ENCODE measurements at places on chromosomes 16 and 17.

GRCh38 chr17:32671896-32672295 lies 185.1 kb downstream of the CDK5R1 start:
- DNase-seq, result no peak

DNA sequence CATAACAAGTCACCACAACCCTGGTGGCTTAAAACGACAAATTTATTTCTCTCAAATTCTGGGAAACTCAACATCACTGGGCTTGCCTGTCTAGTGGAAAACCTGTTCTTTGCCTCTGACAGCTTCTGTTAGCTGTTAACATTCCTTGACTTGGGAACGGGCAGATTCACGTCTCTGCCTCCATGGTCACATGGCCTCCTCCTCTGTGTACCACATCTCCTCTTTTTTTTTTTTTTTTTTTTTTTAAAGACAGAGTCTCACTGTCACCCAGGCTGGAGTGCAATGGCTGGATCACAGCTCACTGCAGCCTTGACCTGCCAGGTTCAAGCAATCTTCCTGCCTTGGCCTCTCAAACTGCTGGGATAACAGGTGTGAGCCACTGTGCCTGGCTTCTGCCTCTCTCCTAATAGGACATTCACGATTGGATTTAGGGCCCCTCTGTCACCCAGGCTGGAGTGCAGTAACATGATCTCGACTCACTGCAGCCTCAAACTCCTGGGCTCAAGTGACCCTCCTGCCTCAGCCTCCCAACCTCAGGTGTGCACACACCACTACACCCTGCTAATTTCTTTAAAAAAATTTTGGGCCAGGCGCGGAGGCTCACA lies 11.7 kb upstream of the LLGL1 start:
- no peak for DNase-seq

- no peak for DNase-seq
These were observed 4.1 kb upstream of the ZNF19 start for GRCh38 chr16:71493213-71493612.

DNA sequence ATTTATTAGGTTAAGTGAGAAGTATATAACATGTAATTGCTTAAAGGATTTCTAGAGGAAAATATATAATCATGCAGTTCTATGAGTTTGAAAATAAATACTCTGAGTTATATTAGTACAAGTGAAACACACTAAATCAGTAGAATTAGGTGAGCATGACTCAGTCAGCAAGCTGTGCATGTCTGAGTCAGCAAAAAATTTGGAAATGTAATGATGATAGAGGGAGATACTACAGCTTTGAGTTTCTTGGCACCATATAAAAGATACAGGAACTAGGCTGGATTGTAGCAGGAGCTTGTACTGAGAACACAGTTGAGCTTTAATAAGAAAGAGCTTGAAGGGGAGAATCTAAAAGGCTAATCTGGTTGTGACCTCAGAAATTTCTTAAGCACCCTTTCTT lies 1224.6 kb downstream of the CDH8 start:
- no peak for DNase-seq

DNA sequence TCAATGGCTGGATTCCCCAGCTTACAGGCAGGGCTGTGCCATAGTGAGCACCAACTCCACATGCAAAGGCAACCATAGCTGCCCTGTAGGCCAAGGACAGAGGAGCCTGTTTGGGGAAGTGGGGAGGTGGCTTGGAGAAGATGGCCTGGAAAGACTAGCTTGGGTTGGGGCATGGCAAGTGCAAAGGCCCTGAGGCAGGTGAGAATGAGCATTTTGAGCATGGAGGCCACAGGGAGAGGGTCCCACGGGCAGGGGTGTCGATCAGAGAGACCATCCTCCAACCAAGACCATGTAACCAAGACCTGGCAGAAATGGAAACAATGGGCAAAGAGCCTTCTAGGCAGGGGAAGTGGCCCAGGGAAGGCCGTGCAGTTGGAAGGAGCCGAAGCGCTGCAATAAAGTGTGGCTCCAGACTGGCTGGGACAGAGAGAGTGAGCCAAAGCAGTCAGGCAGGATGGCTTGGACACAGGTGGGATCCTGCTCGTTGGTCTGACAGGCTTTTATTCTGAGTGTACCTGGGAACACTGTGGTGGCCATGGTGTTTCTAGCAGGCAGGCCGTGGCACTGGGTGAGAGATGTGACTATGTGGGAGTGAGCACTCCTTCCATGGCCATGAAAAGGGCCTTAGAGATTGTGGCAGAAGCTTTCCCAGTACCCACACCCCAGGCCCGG lies 24.8 kb upstream of the MPRIP start:
- no peak for DNase-seq

DNA sequence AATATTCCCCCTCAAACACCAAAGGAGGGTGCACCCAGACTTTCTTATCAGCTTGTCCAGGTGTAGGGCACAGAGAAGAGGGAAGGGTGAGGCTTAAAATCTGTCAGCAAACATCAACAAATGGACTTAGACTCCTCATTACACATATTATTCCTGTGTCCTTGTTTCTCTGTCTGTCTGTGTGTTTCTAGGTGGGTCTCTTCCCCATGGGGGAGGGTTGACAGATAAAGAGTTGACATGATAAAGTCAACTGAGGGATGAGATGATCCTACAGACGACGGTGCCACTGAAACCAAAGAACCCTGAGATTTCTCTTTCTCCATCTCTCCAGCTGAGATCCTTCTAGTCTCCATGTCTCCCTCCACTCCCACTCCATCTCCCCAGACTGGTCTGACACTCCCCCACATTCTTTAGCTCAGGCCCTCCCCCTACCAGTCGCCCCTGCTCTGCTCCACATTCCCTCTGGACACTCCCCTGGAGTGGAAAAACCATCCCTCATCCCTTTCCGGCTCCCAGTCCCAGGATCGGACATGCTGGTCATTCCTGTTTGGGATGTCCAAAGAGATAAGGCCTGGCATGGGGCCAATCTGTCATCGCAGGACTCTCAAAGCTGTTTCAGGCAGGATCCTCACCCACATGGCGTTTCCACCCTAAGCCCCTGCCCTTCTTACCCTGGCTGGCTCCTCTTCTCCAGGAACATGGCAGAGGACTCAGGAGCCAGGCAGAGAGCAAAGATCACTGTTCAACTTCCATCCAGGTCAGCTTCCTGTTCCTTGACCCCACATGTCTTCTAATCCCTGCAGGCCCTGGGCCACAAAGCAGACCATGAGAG lies 2.9 kb upstream of the ITGA3 start:
- no peak for DNase-seq

- DNase-seq, result no peak
These were observed 150.4 kb upstream of the CIBAR2 start for GRCh38 chr16:85262558-85263238.

DNA sequence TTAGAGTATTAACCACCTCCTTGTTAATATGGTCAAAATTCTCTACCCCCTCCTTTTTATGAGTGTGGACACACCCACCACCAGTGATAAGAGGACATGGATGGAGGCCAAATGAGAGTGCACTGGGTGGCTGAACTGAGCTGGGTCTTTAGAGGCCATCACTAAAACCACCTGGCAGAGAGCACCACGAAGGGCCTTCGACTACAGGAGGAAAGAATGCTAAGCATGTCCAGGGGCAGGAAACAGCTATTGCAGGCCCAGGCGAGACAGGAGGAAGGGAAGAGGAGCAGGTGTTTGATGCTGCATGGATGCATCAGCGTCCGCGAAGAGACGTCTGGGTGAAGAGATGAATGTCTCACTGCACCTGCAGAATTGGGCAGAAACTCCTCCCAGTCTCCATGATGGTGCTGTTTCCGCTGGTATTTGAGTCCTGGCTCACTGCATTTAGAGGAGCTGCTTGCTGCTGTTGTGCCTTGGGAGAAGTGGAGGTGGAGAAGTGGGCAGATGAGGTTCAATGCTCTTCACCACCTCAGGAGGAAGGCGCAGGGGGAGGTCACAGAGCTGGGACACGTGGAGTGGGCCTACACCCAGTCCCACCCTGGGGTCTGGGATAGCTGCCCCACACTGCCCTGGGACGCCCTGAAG lies 33.2 kb downstream of the SPHK1 start:
- DNase-seq, result no peak

DNA sequence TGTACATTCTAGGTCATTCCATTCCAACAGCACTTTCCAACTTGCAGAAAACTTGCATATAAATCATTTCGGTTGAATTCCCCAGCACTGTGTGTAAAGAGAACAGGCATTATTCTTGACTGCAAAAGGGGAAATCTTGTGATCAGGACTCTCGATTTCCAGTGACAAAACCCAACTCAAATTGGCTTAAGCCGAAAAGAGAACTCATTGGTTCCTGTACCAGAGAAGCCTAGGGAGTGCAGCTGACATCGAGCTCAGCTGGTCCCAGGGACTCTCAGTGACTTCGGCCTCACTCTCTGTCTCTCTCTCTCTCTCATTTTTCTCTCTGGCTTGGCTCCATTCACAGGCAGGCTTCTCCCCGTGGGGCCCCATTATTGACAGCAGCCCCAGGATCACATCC lies 30.7 kb downstream of the CD300LF start:
- no peak for DNase-seq

DNA sequence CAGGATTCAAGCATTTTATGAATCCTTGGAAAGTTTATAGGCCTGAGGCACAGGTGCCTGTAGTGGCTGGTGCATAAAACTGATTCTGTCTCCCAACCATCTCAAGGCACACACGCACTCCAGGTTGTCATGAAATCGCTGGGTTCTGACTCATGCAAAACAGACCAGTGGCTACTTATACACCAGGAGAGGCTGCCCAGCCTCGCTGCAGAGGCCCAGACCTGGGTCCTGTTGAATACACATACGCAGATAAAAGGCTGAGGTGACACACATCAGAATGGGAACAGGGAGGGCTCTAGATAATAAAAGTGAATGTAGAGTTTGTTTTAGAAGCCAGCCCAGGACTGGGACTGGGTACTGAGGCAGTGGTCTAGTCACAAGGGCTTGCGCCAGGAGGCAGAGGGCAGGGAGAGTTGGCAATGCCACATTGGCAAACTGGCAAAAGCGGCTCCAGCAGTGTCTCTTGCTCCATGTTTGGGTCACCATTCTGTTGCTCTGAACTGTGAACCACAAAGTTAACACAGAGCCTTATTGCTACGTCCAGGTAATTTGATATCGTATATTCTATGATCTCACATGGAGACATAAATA lies 13.6 kb downstream of the OR1D5 start:
- no peak for DNase-seq

DNA sequence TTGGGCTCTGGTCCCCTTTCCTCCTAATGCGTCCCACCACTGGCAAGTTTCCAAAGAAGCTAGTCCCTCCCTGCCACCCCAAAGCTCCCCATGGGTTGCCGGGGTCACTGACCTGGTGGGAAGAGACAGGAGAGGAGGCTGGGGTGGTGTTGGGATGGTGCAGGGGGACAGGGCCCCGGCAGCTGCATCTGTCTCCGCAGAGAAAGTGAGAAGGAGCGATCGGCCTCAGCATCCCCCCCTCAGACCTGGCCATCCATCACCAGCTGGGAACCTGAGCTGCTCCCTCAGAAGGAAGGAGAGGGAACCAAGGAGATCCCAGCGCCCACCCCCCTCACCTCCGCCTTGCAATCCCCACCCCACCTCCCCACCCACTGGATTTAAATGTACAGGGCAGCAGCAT lies 3.3 kb downstream of the ETV4 start:
- DNase-seq, result no peak

DNA sequence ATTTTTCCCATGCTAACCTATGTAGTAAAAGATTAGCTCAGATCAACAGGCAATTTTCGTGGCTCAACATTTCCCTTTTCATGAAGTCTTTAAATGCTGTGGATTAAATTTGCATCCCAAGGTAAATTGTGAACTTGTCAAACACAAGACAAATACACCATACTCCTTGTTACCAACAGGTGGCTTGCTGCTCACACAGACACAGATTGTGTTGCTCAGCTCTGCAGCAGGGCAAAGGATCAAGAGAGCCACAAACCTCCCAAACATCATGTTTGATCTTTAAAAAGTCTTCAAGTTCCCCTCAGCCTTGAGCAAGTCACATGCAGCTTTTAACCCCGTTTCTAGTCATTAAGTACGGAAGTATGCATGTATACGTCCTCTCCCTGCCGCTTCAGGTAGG lies 119.6 kb upstream of the CNTNAP4 start:
- no peak for DNase-seq

DNA sequence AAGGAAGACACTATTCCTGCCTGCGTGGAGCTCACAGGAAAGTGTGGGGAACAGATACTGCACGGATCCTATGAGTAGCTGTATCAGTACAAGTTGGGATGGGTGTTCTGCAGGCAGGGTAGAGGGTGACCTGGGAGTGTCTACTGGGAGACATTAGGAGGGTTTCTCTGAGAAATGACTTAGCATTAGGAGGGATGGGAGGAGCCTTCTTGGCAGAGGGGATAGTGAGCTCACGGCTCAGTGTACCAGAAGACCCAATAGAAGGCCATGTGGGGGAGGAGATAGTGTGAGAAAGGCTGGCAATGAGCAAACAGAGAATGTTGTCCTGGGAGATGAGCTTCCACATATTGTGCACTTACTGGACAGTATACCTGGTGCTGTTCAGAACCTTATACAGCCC lies 109.1 kb downstream of the MSI2 start:
- DNase-seq, result no peak

DNA sequence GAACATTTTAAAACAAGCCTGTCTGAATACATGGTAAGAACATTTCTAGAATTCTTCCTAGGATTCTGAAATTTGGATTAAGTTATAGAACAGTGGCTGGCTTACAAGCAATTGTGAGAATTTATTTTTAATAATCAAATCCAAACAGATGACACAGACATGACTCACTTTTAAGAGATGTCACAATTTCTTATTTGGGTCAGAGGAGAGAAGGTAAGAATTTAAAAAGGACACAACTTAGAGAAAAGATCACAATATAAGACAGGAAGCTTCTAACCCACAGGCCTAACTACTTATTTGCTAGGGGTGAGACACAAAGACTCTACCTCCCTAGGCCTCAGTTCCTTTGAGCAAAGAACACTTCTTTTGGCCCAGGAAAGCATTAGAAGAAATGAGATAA lies 32.7 kb downstream of the ZZEF1 start:
- no peak for DNase-seq

GRCh38 chr17:29294580-29294900 lies 592 bp upstream of the NUFIP2 start:
- no peak for DNase-seq

- no peak for DNase-seq
These were observed 7.8 kb upstream of the RHOT2 start for GRCh38 chr16:660132-660458.

- DNase-seq, result no peak
These were observed 80.3 kb upstream of the GOT2 start for GRCh38 chr16:58814348-58814801.
